Activated CD4-positive, alpha-beta memory T cell treated with anti-CD3 and anti-CD28 coated beads for 36 hours (primary cell): ENCODE measurements at places on chromosomes 4 and X. TPM values are rescaled to one million over a fixed set of nuclear protein-coding genes. Genes with fewer than 3 reads are reported as not detected.
A peak's percentile ranks its signal among the peaks of the same experiment; 100 is the strongest.

DNA sequence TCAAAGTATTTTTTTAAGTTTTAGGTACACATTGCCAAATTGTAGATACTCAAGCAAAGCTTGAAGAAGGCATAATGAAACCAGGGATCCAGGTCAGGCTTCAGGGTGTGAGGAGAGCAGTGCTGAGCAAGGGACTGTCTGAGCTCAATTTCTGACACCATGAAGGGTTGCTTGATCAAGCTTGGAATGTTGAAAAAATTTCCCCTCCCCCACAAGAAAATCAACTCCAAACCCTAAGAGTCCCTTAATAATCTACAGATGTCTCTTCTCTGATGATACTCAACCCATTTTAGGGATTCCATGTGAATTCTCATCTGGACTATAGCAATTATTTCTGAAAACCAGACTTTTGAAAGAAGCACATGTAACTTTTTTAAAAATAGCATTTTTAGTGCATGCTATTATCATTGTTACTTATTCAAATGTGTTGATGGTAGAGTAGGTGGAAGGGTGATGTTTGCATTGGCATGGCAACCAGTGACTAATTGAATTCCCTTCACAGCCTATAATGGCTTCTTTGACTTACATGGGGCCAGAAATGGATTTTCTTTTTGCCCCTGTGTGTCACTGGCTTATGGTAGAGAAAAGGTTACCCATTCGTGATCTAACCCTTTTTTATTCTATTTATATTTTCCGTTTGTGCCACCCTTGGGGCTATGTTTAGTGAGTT lies 252.0 kb downstream of the FBXW7 start:
- H3K27ac ChIP-seq, result no peak overlapping the region
- H3K36me3 ChIP-seq, result no peaks in the 10 kb centered on the region
- no peak for DNase-seq
- H3K4me3 ChIP-seq, result no peak overlapping the region
- no peaks in the 10 kb centered on the region for H3K27me3 ChIP-seq

HOPX gene
- total RNA-seq, result 126 TPM

- no peaks in the 10 kb centered on the region for H3K36me3 ChIP-seq
- H3K27me3 ChIP-seq, result no peaks in the 10 kb centered on the region
- H3K27ac ChIP-seq, result no peak overlapping the region
- no peak for DNase-seq
- no peak overlapping the region for H3K4me3 ChIP-seq
These were observed 210.7 kb upstream of the IGFBP7 start for GRCh38 chr4:57320849-57321248.

IQSEC2 gene
- total RNA-seq, result 0.39 TPM

- no peak for DNase-seq
- H3K4me1 ChIP-seq, result peaks cover 19% of the 10 kb centered on the region
- peak overlapping the region; percentile 42 for H3K27ac ChIP-seq
- no peaks in the 10 kb centered on the region for H3K27me3 ChIP-seq
- peaks cover 13% of the 10 kb centered on the region for H3K36me3 ChIP-seq
- peak overlapping the region; percentile 24 for H3K4me3 ChIP-seq
These were observed 18.8 kb downstream of the TLR6 start for GRCh38 chr4:38837849-38838248.

- peaks cover 30% of the 10 kb centered on the region for H3K4me1 ChIP-seq
- peak overlapping the region; percentile 52 for H3K27ac ChIP-seq
- H3K4me3 ChIP-seq, result no peak overlapping the region
- no peaks in the 10 kb centered on the region for H3K27me3 ChIP-seq
- H3K36me3 ChIP-seq, result peaks cover 53% of the 10 kb centered on the region
These were observed 6.6 kb downstream of the OCIAD2 start for GRCh38 chr4:48899950-48900349.

- peaks cover 19% of the 10 kb centered on the region for H3K36me3 ChIP-seq
- peak; percentile 9 for DNase-seq
- H3K4me3 ChIP-seq, result no peak overlapping the region
- H3K27me3 ChIP-seq, result no peaks in the 10 kb centered on the region
- no peak overlapping the region for H3K27ac ChIP-seq
These were observed 28.1 kb upstream of the HPRT1 start for GRCh38 chrX:134431894-134432293.

CACNA1F gene
- total RNA-seq, result 0.74 TPM
